ENCODE measurements at places on chromosomes 12 and 14. TPM values are rescaled to one million over a fixed set of nuclear protein-coding genes. Genes with fewer than 3 reads are reported as not detected.

DNA sequence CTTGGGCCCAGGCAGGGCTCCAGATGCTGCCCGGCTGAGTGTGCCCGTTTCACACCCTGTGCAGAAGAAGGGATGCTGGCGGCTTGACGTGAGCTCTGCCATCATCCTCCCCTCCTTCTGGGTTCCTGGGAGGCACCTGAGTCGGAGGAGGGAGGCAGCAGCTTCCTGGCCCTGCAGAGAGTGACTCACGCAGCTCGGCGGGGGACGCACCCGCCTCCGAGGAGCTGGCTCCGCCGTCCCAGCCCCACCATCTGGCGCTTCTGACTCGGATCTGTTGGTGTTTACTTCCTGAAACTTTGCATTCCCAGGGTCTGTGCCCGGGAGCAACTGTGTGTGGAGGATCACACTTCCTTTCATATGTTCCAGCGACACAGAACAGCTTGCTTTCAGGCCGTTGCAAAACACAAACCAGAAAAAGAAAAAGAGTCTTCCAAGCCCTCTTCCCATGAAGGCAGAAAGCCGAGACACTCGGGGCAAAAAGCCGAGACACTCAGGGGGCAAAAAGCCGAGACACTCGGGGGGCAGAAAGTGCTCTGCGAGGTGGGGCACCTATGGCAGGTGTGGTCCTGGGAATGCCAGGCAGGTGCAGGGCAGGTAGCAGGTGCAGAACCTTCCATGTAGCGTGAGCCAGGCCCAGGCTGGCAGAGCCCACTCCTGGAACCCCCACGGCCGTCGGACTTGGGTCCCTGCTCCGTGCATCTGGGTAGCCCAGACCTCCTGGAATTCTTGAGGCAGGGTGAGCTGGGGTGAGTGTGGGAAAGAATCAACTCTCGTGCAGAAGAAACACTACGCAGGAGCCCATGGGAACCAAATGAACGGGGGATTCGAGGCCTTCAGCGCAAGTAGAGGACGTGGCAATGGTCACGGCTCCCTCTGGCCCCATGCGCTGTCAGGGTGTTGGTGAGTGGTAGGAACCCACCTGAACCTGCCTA, 27.6 kb upstream of the GALNT9 start:
- H3K27me3 ChIP-seq: peaks cover 7% of the 10 kb centered on the region
- H3K36me3 ChIP-seq: no peaks in the 10 kb centered on the region
- H3K27ac ChIP-seq: no peak overlapping the region

DNA sequence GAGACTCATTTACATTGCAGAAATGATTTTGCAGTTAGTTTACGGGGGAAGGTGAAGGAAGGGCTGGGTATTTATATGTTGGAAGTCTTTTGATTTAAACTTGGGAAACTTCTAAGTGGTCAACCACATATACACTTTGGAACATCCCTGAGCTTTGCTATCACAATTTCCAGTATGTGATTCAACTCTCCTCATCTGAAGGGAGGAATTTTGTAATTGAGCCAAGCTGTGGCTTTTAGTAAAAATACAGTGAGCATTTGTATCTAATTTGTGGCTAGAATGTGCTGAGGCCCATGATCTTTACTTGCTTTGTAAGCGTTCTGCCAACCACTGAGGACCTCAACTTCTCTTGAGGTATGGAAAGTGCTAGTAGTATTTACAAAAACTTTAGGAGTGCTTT, 235.0 kb upstream of the PDZRN4 start:
- H3K4me3 ChIP-seq: no peak overlapping the region
- no peaks in the 10 kb centered on the region for H3K27me3 ChIP-seq
- no peak overlapping the region for H3K27ac ChIP-seq
- H3K36me3 ChIP-seq: no peaks in the 10 kb centered on the region
- H3K4me1 ChIP-seq: no peaks in the 10 kb centered on the region

GRCh38 chr12:13970803-13971202, 10.6 kb downstream of the GRIN2B start:
- H3K4me3 ChIP-seq: no peak overlapping the region
- DNase-seq: no peak
- peaks cover 12% of the 10 kb centered on the region for H3K27me3 ChIP-seq
- H3K36me3 ChIP-seq: no peaks in the 10 kb centered on the region

DNA sequence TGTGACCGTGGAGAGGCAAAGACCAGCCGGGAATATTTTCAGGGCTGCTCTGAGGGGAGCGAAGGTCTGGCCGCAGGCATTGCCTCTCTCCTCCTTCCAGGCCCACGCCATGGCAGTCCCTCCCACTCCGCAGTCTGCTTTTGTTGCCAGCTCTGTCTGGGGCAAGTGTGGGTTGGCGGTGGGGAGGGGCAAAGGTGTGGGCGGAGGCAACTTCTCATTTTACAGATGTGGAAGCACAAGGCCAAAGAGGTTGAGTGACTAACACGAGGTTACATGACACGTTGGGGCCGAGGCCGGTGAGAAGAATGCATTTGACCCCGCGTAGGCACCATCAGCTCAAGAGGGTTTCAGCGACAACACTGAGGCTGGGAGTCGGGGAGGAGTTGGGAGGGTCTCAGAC, 6.1 kb upstream of the FAIM2 start:
- no peaks in the 10 kb centered on the region for H3K36me3 ChIP-seq
- no peak overlapping the region for H3K27ac ChIP-seq
- no peaks in the 10 kb centered on the region for H3K27me3 ChIP-seq
- no peak overlapping the region for H3K4me3 ChIP-seq

GRCh38 chr14:69241577-69241976, 18.4 kb upstream of the GALNT16 start:
- H3K4me1 ChIP-seq: no peaks in the 10 kb centered on the region
- no peaks in the 10 kb centered on the region for H3K36me3 ChIP-seq
- no peaks in the 10 kb centered on the region for H3K27me3 ChIP-seq
- no peak for DNase-seq
- H3K4me3 ChIP-seq: no peak overlapping the region

DNA sequence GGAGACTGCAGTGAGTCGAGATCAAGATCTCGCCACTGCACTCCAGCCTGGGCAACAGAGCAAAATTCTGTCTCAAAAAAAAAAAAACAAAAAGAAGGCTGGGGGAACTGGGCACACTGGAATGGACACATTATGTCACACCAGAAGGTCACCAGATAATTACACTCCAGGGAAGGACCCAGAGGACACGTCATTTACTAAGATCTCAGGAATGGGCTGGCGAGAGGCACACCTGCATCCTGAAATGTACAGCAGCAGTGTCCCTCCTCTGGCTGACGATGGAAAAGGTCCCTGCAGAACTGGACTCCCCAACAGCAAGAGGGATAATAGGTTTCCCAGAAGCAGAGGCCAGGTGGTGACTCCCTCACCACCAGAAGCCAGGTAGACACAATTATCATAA, 243.5 kb downstream of the BCL11B start:
- DNase-seq: no peak
- no peak overlapping the region for H3K27ac ChIP-seq
- no peaks in the 10 kb centered on the region for H3K4me1 ChIP-seq
- H3K4me3 ChIP-seq: no peak overlapping the region
- H3K27me3 ChIP-seq: no peaks in the 10 kb centered on the region
- H3K36me3 ChIP-seq: no peaks in the 10 kb centered on the region

- H3K36me3 ChIP-seq: no peaks in the 10 kb centered on the region
- H3K27ac ChIP-seq: no peak overlapping the region
- no peaks in the 10 kb centered on the region for H3K27me3 ChIP-seq
Observed at GRCh38 chr12:77031745-77032144, 33.6 kb downstream of the E2F7 start.

DNA sequence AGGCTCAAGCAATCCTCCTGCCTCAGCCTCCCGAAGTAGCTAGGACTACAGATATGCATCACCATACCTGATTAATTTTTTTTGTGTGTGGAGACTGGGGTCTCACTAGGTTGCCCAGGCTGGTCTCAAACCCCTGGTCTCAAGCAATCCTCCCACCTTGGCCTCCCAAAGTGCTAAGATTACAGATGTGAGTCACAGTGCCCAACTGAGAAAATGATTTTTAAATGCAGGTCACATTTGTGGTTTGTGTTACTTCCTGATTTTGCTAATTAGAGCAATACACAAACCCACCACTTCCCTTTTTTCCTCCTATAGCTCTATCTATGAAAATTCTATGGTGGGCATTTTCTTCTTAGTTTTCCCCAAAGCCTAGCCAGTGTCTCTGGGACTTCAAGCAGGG, 45.5 kb upstream of the TMEM263 start:
- no peaks in the 10 kb centered on the region for H3K4me1 ChIP-seq
- no peaks in the 10 kb centered on the region for H3K36me3 ChIP-seq

GRCh38 chr14:76784881-76785280, 23.6 kb downstream of the VASH1 start:
- no peaks in the 10 kb centered on the region for H3K4me1 ChIP-seq
- H3K27ac ChIP-seq: no peak overlapping the region

DNA sequence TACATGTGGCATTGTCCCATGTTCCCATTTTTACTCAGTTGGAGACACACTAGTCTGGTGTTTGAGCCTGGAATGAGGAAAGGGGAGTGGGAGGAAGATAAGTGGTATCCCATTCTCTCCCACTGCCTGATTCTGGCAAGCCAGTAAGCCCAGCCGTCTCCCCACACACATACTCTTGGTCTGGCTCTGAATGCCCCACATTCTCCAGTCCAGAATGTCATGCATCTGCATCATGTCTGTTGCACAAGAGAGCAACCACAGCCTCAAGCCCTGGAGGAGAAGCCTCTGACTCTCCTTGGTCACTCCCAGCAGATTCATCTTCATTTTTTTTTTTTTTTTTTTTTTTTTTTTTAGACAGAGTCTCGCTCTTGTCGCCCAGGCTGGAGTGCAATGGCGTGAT, 48.0 kb downstream of the DRAM1 start:
- H3K4me3 ChIP-seq: no peak overlapping the region
- peak; percentile 60 for DNase-seq

DNA sequence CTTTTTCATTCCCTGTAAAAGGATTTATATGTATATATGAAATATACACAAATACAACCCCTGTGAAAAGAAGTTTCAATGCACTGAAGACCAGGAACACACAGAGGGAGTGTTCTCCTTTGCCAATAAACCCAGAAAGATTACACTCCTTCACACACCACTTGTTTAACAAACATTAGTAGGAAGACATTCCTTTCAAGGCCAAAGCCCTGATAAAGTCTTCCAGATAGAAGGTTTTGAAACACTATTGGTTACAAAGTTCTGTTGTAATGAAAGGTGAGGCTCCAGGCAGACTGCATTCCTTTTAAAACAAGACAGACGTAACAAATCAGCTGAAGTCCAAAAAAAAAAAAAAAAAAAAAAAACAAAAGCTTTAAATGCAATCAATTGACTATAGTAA, 81.0 kb downstream of the PTPN21 start:
- H3K27ac ChIP-seq: peak overlapping the region; percentile 93
- H3K27me3 ChIP-seq: no peaks in the 10 kb centered on the region
- peaks cover 16% of the 10 kb centered on the region for H3K4me1 ChIP-seq

- no peaks in the 10 kb centered on the region for H3K27me3 ChIP-seq
- no peaks in the 10 kb centered on the region for H3K4me1 ChIP-seq
- H3K36me3 ChIP-seq: no peaks in the 10 kb centered on the region
- no peak overlapping the region for H3K27ac ChIP-seq
- peak; percentile 3 for DNase-seq
- no peak overlapping the region for H3K4me3 ChIP-seq
Observed at GRCh38 chr12:33759279-33759678, 263.0 kb upstream of the ALG10 start.

DNA sequence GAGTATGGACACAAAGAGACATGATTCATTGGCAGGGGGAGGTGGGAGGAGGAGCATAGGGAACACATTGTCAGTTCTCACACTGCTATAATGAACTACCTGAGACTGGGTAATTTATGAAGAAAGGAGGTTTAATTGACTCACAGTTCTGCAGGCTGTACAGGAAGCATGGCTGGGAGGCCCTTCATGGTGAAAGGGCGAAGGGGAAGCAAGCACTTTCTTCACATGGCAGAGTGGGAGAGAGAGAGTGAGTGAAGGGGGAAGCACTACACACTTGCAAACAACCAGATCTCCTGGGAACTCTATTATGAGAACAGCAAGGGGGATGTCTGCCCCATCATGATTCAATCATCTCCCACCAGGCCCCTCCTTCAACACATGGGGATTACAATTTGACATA, 391.8 kb downstream of the BMP4 start:
- H3K36me3 ChIP-seq: no peaks in the 10 kb centered on the region
- no peak overlapping the region for H3K4me3 ChIP-seq
- no peaks in the 10 kb centered on the region for H3K4me1 ChIP-seq

The NXPH4 gene
- 2.7 TPM for polyA plus RNA-seq

The NPAS3 gene
- 0.11 TPM for polyA plus RNA-seq

The ALKBH2 gene
- 22.1 TPM for polyA plus RNA-seq
